ENCODE measurements at places on chromosomes 2 and 18.

GRCh38 chr2:64062840-64063239, 43.6 kb upstream of the VPS54 start:
- DNase-seq: no peak

- DNase-seq: no peak
Observed at GRCh38 chr2:232963913-232964312, 49.1 kb downstream of the NGEF start.

DNA sequence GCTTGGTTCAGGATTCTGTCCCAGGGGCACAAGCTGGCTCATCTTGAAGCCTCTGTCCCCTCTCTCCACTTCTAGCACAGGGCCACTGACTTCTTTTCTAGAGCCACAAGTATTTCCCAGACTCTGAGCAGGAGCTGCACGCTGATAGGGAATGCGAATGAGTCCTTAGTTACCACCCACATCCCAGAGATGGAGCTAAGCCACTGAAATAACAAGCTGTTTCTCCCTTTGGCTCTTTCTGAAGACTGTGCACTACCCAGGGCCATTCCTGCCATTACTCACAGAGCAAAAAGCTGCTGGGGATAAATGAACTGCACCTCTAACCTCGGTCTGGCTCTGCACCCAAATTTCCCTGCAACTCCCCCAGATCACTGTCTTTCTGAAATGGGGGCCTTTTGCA, 70.6 kb downstream of the TSN start:
- no peak for DNase-seq

- DNase-seq: no peak
Observed at GRCh38 chr2:177243073-177243472, 21.5 kb downstream of the NFE2L2 start.

- no peak for DNase-seq
Observed at GRCh38 chr2:68632021-68632420, 11.4 kb upstream of the PROKR1 start.

GRCh38 chr2:127043367-127044164, 63.4 kb downstream of the BIN1 start:
- no peak for DNase-seq

DNA sequence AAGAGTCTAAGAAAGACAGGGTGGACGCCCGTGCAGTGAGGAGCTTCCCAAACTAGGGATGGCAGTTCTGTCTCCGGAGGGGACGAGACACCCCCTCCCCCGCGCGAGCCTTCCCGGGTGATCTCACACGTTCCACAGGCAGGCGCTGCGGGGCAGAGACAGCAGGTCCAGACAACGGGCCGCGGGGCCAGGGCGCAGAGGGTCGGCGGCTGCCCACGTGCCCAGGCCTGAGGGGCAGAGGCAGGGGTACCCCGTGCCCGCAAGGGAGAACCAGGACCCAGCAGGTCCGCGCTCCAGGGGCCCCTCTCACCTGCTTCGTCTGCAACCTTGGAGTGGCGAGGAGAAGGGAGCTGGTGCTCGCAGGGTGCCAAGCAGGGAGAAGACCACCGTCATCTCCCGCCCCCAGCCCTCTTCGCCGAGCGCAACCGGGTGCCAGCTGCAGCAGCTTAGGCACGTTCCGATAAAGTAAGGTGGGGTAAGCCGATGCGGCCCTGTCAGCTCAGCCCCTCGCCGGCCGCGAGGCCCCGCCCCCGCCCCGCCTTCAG, at the start of gene GPR155:
GPR155 (minus strand) TSS at position 467 of the 545 bp plus-strand sequence. CDS start 5,073 bp downstream, outside the sequence.
- no peak for DNase-seq

- no peak for DNase-seq
Observed at GRCh38 chr2:172100080-172100934, 2.4 kb downstream of the DLX2 start.

GRCh38 chr2:232901736-232902578, 31.9 kb downstream of the SNORC start:
- DNase-seq: no peak

DNA sequence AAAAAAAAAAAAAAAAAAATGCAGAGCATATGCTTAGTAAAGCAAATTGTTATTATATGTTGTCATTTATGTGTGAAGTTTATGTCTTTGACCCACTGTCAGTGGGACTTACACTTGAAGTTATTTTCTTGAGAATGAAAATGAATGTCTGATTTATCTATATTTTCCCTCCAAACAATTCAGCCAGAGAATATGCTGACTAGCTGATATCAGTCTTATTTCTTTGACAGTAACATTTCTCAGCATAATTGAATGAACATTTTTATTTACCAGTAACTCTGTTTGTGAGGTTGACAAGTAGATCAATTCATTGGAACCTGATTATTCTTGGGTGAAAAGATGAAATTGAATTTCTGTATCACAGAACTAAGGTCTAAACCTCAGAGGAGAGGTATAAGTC, 40.0 kb upstream of the VPS54 start:
- DNase-seq: no peak

GRCh38 chr2:61978522-61978921, 73.0 kb downstream of the COMMD1 start:
- DNase-seq: no peak

GRCh38 chr2:112836695-112837117, at the start of gene IL1B:
Gene IL1B, minus strand, starts transcription at chr2:112836779. Its CDS starts 550 bp downstream, at chr2:112836229.
- no peak for DNase-seq

DNA sequence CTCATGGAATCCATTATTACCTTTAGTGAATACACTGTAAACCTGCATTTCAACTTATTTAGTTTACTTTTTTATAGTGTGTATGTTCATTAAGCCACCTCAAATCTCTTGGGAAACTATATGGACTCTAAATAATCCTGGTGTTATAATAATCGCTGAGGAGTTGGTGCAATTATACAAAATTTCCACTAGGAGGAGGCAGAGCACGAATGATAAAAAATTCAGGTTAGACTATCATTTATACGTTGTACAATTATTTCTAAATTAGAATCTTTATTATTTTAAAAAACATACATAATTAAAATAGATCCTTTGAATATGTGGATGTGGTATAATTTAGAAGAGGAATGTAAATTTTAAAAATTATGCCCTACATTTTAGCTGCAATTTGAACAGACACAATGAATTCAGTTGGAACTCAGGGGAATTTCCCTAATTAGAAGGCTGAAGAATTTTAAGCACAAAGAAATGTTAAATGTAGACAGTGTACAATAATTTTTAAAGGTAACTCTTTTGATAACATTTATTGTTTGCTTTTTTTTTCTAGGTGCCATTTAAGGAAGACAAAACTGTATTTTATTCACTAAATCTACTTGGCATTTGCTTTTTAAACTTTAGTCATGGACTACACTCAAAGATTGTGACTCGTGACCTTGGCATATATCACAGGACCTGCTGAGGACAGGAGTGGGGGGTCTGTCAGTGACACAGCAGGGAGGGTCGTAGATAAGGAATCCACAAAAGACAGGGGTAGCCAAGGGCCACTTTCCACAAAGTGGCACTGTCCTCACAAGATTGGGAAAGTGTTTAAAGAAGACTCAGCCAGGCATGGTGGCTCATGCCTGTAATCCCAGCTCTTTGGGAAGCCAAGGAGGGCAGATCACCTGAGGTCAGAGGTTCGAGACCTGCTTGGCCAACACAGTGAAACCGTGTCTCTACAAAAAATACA, 45.5 kb downstream of the RAB12 start:
- DNase-seq: peak; percentile 53

- DNase-seq: no peak
Observed at GRCh38 chr18:24400587-24400986, 3.0 kb upstream of the OSBPL1A start.

- DNase-seq: no peak
Observed at GRCh38 chr2:216351172-216351925, 20.9 kb downstream of the MARCHF4 start.

DNA sequence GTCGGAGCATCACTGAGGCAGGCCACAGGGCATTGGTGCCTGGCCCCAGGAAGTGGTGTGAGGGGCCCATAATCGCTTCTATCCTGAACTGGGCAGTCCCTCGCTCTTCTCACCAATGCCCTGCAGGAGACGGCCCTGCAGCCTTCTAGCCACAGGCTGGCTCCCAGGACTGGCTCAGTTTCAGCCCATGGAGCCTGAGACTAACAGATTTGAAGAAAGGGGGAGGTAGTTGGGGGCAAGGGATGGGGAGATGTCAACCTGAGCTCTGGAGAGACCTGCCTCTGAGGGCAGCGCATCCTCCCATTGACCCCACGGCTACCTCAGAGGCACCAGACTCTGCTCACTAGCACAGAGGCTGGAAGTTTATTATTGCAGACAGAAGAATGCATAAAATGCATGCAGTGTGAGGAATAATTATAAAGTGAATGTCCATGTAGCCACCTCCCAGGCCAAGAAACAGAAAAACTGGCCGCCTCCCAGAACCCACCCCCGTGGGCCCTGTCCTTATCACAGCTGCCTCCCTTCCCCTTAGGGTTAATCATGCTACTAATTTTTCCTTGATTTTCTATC, 1.4 kb downstream of the TOGARAM2 start:
- no peak for DNase-seq

GRCh38 chr2:119156105-119156890, 2.3 kb downstream of the C1QL2 start:
- no peak for DNase-seq

DNA sequence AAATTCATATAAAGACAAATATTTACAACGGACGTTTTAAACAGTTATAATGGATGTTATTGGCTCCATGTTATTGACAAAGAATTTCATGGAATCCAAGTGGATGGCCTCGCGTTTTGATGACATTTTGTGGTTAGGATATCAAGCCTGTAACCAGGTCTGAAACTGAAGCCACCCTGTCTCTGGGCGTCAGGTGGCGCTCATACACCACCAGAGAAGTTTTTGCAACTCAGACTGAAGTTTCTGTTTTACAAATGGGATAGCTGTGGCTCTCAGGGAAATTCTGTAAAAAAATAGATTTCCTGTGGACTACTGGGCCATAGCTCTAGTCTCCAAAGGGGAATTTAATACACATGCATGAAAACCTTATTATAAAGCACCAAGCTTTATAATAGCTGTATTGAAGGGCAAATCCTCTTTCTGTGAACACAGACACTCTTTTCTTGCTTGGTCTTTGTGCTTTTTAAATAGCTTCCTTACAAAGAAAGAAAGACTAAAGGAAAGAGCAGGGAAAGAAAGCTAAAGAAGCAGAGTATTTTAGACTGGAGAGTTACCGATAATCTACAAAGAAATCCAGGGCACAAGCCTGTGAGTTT, 86.7 kb downstream of the C18orf54 start:
- peak; percentile 5 for DNase-seq

DNA sequence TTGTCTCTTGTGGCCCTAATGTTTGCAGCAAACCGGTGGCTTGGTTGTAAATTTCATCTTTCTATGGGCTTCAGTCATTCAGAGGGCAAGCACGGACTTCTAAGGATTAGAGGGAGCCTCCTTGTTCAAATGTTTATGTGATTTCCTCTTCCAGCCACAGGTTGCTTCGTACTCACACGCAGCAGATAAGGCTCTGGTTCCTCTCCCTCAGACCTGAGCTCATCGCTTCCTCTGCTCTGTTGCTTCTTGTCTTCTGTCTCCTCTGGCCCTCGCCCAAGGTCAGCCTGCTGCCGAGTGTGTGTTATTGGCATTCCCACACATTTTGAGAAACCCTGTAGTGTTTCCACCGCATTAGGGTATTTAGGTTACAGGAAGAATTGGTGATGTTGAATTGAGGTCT, 44.0 kb downstream of the MYL12B start:
- no peak for DNase-seq

GRCh38 chr18:10131081-10131459, 217.3 kb downstream of the VAPA start:
- DNase-seq: no peak

- DNase-seq: no peak
Observed at GRCh38 chr2:191635333-191636234, 42.4 kb upstream of the NABP1 start.

All from hematopoietic multipotent progenitor cell treated with erythropoietin and hydrocortisone succinate and interleukin-3 and kit ligand, for 15 days (in vitro differentiated cells).